ENCODE measurements at places on chromosomes 1 and 21.

DNA sequence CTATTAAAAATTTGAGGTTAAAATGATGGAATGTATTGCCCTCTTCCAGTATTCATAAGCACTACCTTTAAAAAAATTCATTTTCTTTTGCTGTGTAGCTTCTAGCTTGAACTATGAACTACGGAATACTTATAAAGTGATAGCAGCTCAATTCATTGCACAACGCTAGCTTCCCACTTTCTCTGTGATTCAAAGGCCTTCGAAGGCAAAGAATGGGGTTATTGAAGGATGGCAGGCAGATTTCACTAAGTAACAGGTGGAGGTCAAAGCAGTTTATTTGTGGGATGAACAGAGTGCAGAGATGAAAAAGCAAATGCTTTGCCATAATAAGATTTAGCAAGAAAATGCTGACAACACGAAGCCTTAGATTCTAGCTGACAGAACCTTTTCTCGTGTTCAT lies 290.6 kb downstream of the NFIA start:
- DNase-seq = no peak

GRCh38 chr1:108016451-108016920 lies 51.5 kb upstream of the VAV3 start:
- DNase-seq = peak; percentile 14

- no peak for DNase-seq
Measured at GRCh38 chr1:217388522-217389065, 242.3 kb downstream of the GPATCH2 start.

- DNase-seq = no peak
Measured at GRCh38 chr1:38578271-38578951, 281.2 kb downstream of the RRAGC start.

DNA sequence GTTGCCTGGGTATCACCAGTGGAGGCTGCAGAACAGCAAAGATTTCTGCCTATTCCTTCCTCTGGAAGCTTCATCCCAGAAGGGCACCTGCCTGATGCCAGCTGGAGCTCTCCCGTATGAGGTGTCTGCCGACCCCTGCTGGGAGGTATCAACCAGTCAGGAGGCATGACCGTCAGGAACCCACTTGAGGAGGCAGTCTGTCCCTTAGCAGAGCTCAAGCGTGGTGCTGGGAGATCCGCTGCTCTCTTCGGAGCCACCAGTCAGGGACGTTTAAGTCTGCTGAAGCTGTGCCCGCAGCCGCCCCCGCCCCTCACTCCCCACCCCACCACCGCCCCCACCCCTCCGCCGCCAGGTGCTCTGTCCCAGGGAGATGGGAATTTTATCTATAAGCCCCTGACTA lies 23.1 kb upstream of the HFM1 start:
- DNase-seq = no peak

DNA sequence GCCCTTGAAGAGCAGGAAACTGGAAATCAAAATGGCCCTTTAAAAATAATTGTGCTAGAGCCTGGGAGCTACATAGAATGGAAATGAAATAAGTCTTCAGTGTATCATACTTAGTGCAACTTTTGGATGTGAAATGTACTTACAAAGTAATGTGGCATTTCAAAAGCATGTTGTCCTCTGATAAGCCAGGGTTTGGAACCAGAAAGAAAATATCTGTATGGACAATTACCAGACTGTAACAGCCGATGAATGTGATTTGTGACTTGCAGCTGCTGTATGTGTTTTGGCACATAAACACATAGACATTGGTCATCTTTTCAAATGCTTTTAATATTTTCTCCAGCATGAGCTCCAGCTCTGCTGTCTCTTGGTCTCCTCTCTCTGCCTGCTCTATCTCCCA lies 546.4 kb downstream of the OMA1 start:
- no peak for DNase-seq

DNA sequence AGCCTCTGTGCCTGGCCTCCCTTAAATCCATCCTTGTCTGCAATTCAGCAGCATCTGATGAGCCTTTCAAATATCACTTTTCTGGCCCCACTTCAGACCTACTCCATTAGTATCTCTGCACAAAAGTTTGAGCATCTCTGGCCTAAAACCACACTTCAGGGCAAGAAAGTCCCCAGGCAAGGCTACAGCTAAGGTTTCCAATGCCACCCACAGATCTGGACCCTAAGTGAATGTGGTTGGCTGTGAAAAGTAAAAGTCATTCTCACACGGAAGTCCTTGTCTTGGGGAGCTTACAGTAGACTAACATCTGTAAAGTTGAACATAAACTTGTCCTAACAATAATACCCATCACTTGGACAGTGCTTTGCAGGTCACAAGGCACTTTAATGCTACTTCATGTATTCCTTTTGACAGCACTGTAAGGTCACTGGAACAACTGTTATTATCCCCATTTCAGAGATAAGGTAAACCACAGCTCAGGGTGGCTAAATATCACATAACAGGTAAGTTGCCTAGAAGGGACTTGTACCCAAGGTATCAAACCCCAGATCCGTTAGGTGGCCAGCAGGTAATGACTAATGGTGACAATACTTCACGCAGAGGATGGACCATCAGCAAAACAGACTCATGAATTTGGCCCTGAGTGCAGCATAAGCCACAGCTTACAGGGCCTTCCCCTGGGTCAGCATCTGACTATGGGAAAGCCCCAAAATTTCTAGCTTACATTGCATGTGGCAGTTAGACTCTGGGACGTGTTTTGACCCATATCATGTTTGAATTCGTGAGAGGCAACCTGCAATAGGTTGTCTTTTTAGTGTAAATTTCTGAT lies 356.0 kb downstream of the HHAT start:
- no peak for DNase-seq

GRCh38 chr1:23756676-23757075 lies 13.4 kb downstream of the ELOA start:
- DNase-seq = no peak

GRCh38 chr1:234217316-234217840 lies 155.9 kb upstream of the COA6 start:
- DNase-seq = no peak

- no peak for DNase-seq
Measured at GRCh38 chr1:65953170-65953569, 160.5 kb downstream of the PDE4B start.

DNA sequence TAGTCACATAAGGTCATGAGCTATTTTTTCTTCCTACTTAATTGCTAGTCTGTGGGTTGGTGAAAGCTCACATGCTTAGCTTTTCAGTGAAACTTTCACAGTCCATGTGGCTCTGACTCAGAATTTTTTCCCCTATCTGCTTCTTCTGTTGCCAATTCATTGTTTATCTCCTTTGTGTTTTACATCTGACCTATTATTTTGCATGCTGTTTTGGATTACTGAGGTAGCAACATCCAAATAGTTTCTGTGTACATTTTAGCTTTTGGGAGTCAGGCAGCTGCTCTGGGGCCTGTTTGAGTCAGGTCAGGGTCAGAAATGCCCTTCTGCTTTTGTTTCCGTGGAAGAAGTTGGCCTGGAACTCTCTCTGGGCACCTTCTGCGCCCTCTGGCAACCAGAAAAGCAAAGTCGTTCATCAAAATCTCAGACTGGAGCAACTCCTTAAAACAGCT lies 40.0 kb downstream of the ROR1 start:
- no peak for DNase-seq

DNA sequence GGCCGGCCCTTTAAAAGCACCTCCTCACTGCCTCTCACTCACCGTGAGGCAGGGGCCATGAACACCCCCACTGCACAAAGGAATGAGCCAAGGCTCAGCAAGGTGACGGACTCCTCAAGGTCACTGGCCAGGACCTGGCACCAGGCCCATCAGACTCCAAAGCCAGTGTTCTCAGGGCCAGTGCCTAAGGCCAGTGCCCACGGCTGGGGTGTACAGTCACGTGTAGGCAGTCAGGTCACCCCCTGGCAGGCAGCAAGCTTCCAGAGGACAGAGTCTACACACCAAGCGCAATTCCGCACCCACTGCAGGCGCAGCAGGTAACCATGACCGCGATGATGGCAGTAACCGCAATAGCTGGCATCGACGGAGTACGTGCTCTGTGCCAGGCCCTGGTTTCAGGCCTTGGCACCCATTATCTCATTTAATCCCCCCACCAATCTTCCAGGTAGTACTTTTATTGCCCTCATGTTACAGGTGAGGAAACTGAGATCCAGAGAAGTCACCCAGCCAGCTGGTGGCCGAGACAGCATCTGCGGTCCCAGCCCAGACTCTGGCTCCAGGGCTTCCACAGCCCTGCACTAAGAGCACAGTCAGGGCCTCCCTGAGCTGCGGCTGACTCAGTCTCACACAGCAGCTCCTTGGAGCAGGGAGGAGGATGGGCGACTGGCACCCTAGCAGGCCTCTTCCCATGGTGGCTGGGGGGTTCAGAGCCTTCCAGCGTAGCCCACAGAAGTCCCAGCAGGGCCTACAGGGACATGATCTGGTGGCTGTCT lies 27.0 kb downstream of the RAP1GAP start:
- no peak for DNase-seq
